Heart left ventricle (tissue), 16 donors: ENCODE measurements at places on chromosomes 13 and 19.

DNA sequence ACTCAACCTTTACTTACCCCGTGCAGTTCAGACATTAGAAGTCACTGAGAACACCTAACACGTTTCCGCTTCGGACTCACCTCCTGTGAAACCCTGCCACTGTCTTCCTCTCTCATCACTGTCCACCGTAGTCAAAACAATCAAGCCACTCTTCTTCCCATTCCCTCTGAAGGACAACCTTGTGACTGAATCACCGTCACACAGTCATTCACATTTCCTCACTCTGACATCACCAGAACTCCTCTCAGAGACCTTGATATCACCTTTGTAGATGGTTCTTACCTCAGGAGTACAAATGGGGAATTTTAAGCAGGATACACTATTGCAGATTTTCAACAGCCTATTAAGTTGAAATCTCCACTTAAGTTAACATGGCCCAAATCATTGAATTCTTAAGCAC, 1.3 kb upstream of the KBTBD6 start:
- DNase-seq = no peak

GRCh38 chr13:93244141-93244917, 17.7 kb downstream of the GPC6 start:
- no peak for DNase-seq

DNA sequence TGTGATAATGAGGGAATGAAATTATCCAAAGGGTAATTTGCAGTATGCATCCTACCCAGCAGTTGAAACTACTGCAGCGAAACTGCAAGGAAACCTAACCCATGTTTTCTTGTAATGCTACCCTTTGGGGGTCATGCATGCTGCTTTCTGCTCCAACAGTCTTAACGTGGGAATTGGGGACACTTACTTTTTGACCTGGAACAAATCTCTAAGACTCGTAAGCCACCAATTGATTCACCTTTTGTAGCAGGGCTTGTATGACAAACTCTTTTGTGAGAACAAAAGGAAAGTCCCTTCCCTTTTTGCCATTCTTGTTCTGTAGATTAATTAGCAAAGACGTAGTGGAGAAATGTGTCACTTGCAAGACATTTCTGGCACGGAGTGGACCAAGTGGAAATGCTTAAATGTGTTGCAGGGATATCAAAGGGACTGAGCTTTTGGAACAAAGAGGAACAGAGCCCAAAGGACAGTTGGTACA, 27.4 kb downstream of the LRCH1 start:
- no peak for DNase-seq

DNA sequence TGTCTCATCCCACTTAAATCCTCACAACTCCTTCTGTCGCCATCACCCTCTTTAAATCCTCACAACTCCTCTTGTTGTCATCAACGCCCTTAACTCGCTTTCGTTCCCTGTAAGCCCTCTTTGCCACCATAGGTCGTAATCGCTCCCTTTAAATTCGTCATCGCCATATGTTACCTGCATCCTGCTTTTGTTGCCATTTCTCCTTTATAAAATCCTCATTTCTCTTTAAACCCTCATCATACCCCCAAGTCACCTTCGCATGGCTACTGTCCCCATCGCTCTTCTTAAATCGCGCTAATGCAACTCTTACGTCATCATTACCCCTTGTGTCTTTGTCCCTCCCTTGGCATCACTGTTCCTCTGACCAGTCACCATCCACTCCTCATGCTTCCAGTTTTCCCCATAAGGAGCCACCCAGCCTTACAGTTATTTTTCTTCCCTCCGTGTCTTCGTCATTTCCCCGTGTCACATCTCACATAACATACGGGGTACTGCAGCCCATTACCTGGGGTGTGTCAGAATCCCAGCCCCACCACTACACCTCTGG, 539 bp downstream of the PLD3 start:
- DNase-seq = no peak

- no peak for DNase-seq
Observed at GRCh38 chr13:98947925-98948324, 29.9 kb downstream of the DOCK9 start.

DNA sequence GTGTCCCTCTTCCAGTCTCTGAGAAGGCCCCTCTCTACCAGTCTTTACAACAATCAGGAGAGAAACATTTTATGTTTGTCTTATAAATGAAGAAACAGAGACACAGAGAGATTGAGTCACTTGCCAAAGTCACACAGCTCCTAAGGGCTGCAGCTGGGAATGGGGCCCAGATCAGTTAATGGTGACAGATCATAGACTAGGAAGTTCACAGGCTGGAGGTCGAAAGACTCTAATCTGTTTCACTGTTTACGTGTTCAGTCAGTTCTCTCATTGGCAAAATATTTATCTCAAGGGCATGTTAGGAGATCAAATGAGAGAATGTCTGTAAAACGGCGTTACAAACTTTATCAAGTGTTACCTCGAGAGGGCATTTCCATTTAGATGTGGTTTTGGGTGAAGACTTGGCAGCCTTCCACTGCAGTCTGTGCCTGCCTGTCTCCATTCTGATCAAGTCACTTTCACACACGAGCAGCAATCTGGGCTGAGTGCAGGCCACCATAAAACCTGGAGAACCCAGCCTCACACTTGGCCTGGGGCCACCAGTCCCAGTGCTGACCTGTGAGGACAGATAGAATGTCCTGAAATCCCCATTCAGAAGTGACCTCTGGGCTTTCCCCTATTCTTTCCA, 65.1 kb downstream of the SIAH3 start:
- DNase-seq = no peak

DNA sequence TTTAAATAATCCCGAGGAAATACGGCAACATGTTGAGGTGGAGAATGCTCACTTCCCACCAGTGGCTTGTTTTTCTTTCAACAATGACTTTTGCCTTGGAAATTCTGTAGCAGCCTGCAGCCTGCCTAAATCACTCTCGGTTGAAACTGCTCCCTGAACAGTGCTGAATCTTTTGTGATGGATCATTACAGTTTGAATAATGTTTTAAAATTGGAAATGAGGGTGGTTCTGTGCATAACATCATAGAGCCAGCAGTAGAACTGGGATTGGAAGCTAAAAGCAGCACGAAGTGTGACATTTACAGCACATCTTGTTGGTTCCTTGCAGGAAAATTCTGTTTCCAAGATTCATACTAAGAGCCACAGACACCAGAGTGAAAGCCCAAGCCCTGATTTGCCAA, 74.1 kb upstream of the GPR12 start:
- no peak for DNase-seq

DNA sequence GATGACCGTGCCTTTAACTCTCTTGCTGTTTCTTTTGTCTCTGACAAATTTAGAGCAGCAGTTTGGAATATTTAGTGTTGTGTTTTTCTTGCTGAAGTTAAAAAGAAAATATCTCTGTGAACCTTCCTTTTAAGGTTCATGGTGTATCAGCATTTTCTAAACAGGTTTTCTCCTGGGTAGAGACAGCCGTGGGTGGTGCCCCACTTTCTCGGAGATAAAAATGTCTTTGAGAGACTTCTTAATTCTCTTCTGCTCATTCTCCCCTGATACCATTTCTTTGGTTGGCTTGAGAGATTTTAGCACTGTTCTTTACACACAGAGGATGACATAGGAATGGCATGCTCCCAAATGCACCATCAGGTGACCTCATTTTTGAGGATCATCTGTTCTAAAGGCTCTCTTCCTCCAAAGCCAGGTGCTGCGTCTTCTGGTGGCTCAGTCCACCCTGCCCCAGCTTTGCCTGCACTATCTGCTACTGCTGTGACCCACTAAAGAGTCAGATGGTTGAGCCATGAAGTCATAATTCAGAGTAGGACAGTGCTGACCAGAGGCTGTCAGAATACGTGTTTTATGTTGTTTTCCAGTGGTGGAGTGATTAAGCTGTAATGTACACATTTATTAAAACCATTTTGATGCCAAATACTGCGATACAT, 90.3 kb upstream of the SLC10A2 start:
- no peak for DNase-seq

- peak; percentile 89 for DNase-seq
Observed at GRCh38 chr19:18160971-18161635, 8.1 kb downstream of the PIK3R2 start.

- DNase-seq = no peak
Observed at GRCh38 chr13:112875627-112876026, 93.4 kb upstream of the MCF2L start.

DNA sequence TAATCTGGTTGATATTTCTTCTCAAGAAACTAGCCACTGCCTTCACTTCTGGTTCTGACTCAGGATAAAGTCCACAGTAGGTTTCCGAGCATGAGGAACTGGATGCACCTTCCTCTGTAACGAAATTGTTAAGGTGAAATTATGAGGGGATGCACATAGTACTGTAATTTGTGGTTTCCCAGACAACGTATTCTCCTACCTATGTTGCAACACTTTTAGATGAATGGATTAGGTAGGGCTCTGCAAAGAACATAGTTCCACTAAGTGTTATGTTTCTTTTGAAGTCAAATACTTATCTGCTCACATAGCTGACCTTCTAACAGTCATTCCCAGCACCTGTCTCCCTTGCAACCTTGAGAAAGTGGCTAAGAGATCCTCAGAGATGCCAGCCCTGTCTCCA, 5.7 kb upstream of the ZC3H13 start:
- DNase-seq = no peak

DNA sequence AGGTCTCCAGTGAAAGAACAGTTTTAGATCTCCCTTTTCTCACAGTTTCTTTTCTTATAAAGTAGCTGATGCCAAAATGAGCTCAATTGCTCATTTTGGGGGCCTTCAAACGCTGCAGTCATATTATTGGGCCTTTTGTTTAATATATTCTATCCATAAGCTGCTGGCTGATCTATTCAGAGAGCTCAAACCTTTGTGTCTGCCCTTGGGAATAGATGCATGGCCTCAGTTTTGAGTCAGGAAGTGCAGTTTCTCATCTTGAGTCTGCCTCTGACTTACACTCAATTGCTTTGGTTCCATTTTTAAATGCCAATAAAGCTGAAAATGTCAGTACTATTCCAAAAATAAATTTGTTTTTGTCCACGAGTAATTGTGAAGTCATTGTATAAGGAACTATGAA, 468.9 kb downstream of the KLF12 start:
- no peak for DNase-seq

- peak; percentile 8 for DNase-seq
Observed at GRCh38 chr13:36431204-36432105, 840 bp upstream of the CCNA1 start.

GRCh38 chr19:4199699-4200293, 17.3 kb downstream of the ANKRD24 start:
- DNase-seq = no peak

DNA sequence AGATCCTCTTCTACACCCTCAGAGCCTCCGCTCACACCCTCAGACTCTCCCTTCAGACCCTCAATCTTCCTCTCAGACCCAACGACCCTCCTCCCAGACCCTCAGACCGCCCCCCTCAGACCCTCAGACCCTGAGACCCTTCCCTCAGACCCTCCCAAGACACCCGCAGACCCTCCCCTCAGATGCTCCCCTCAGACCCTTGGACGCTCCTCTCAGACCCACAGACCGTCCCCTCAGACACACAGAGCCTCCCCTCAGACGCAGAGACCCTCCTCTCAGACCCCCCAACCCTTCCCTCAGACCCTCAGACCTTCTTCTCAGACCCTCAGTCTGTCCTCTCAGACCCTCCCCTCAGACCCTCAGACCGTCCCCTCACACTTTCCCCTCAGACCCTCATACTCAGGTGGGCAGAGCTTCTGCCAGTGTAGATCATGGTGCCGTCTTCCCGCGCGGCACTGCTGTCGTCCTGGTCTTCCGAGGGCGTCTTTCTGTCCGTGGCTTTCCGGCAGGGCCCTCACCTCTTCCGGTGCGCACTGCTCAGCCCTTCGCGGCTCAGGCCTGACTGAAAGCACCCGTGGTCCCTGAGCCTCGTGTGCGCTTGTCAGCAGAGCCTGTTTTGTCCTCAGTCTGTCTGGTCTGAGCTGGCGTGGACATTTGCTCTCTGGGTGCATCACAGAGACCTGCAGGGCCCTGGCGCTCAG, 18.9 kb upstream of the TFDP1 start:
- DNase-seq = no peak

DNA sequence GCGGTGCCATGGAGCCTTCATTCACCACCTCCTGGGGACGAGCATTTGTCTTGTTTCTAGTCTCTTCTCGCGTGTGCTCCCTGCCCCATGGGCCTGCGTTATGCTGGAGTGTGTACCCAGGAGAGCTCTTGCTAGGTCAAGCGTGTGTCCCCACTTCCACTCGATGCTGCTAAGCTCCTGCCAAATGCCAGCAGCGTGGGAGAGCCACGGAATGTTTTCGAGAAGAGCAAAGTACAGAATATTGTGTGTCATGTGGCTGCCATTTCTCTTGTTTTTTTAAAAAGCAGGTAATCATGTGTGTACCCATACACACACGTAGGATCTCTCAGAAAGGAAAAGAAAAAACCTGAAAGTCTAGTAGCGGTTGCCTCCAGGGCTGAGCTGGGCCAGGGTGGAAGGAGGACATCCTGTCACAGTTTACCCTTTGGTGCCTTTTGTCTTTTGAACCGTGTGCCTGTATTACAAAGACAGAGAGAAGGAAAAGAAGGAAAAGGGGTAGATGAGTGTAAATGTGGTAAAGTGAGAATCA, 28.6 kb downstream of the PAK4 start:
- no peak for DNase-seq

- no peak for DNase-seq
Observed at GRCh38 chr13:19519049-19519448, 42.3 kb downstream of the TPTE2 start.

GRCh38 chr13:72290962-72291681, 424.1 kb upstream of the DACH1 start:
- no peak for DNase-seq

- DNase-seq = no peak
Observed at GRCh38 chr19:45879055-45879454, 6.9 kb downstream of the IRF2BP1 start.

- DNase-seq = no peak
Observed at GRCh38 chr19:39150235-39150634, 24.6 kb downstream of the PAK4 start.

GRCh38 chr19:32041681-32042292, 303.6 kb upstream of the ZNF507 start:
- DNase-seq = peak; percentile 35

DNA sequence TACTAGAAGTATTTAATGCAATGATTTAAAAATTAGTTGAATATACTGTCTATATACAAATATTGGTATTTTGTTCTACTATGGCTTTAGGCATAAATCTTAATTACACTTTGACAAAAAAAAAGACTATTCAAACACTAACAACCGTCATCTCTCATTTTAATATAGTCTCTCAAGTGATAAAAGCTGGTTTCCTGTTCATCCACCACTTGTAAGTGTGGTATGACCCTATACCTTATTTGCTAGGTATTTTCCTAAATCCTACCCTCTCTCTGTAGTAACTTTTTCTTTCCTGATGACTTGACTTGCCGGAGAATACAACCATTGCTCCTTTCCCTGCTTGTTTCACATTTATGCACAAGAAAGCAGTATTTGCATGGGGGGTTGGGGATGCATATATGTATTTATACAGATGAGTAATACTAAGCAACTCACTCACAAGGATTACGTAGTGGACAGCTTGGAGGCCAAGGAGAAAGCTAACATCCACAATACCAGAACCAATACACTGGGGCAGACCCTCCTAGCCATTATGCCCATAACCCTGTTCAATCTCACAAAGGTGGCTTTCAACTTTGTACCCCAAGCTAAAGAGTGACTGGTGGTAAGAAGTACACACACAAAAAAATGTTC, 12.7 kb upstream of the EFNB2 start:
- DNase-seq = no peak
